ENCODE measurements at places on chromosomes 7 and 10.

- peaks cover under 1% of the 10 kb centered on the region for H3K36me3 ChIP-seq
- H3K27ac ChIP-seq = no peak overlapping the region
- no peak overlapping the region for H3K4me3 ChIP-seq
- H3K27me3 ChIP-seq = peaks cover 63% of the 10 kb centered on the region
- H3K4me1 ChIP-seq = no peaks in the 10 kb centered on the region
These were observed 27.7 kb downstream of the PLXNA4 start for GRCh38 chr7:132548489-132549078.

- H3K4me3 ChIP-seq = no peak overlapping the region
- DNase-seq = no peak
- H3K27me3 ChIP-seq = no peaks in the 10 kb centered on the region
- no peak overlapping the region for H3K27ac ChIP-seq
- H3K4me1 ChIP-seq = no peaks in the 10 kb centered on the region
These were observed 158.9 kb downstream of the CDK14 start for GRCh38 chr7:90755041-90755440.

DNA sequence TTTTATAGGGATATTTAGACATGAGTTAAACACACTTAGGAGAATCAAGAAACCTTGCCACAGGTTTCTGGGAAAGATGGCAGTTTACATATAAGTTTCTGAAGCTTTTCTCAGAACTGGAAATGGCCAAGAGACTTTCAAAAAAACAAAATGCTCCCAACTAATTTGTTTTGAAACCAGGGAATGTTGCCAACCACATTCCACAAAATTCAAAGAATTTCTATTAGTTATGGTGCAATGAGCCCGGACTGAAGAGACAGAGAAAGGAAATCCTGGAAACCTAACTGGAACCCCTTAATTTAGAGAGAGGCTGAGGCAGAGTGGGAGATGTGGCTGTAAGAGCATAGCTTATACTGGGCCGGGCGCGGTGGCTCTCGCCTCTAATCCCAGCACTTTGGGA, 128.5 kb downstream of the PTEN start:
- H3K36me3 ChIP-seq = no peaks in the 10 kb centered on the region
- DNase-seq = no peak
- H3K27ac ChIP-seq = no peak overlapping the region
- peaks cover 4% of the 10 kb centered on the region for H3K4me1 ChIP-seq

DNA sequence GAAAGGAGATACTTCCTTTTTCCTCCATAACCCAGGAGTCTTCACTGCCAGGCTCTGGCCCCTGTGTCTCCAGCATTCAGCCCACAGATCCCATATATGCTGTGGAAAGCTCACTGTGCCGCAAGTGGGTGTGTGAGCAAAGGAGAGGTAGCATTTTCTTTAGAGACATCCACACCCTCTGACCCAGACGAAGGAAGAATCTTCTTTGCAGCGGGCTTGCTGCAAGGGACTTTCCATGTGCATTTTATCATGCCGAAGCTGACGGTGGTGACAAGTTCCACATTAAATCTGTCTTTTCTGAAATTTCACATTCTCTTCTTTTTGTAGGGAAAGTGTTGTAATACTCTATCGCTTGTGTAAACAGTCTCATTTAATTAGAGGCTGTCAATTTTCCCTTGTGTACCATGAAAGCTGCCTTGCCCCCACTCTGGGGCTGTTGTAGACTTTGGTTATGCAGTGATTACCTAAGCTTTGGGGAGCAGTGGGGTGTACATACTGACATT, 409.5 kb downstream of the SUGCT start:
- H3K4me3 ChIP-seq = no peak overlapping the region
- no peaks in the 10 kb centered on the region for H3K4me1 ChIP-seq
- H3K36me3 ChIP-seq = no peaks in the 10 kb centered on the region
- DNase-seq = no peak
- no peaks in the 10 kb centered on the region for H3K27me3 ChIP-seq

DNA sequence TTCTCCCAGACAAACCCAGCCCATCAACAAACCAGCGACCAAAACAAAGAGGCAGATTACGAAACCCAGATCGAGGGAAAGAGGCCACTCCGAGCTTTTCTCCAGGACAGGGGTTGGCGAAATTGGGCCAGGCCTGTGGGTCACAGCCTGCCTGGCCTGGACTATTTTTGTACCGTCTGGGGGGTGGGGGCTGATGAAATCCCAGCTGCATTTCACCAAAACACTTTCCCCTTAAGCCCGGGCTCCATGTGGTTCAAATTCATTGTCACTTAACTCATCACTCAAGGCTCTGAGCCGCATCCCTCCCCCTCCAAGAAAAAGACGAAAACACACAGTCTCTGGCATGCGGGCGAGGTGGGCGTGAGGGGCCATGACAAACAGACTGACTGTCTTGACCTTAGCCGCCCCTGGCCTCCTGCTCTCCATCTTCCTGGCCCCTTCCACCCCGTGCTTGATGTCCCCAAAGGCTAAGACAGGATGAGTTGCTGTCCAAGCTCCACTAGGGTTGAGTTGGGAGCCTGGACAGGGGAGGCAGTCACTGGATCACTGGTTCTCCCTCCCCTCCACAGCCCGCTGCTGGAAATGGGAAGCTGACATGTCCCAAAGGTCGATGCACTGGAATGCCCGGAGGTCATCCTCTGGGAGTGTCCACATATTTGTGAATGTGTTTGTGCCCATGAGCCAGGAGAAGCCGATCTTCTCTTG, 19.2 kb downstream of the TMEM270 start:
- DNase-seq = no peak
- no peaks in the 10 kb centered on the region for H3K36me3 ChIP-seq

- H3K36me3 ChIP-seq = no peaks in the 10 kb centered on the region
- H3K27ac ChIP-seq = no peak overlapping the region
- no peak overlapping the region for H3K4me3 ChIP-seq
These were observed 47.7 kb upstream of the MGAM2 start for GRCh38 chr7:142063551-142064442.

GRCh38 chr7:117412390-117412789, 14.9 kb downstream of the ASZ1 start:
- H3K27me3 ChIP-seq = no peaks in the 10 kb centered on the region
- H3K27ac ChIP-seq = no peak overlapping the region
- no peak for DNase-seq
- H3K4me3 ChIP-seq = no peak overlapping the region
- no peaks in the 10 kb centered on the region for H3K4me1 ChIP-seq

DNA sequence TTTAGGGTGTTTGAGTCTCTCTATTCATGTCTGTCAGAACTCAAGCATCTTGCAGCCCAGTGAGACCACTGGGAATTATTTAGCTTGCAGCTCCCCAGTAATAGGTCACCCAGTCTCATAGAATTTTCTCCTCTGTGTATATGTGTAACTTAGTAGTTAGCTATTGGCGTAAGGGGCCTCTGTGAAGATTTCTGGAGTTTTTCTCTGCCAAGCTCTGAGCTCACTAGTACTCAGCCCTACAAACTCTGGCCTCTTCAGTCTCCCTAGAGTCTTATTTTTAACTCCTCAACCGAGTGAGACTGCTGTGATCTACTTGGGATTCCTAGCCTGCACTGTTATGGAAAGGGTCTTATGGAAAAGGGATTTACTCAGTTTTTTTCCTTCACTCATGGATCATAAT, 90.2 kb downstream of the PPP1R9A start:
- H3K4me1 ChIP-seq = no peaks in the 10 kb centered on the region
- H3K27me3 ChIP-seq = no peaks in the 10 kb centered on the region
- no peak overlapping the region for H3K27ac ChIP-seq

- no peak overlapping the region for H3K4me3 ChIP-seq
- H3K4me1 ChIP-seq = no peaks in the 10 kb centered on the region
- no peak overlapping the region for H3K27ac ChIP-seq
- DNase-seq = no peak
These were observed 127.2 kb upstream of the PPP2R2D start for GRCh38 chr10:131773370-131774343.

DNA sequence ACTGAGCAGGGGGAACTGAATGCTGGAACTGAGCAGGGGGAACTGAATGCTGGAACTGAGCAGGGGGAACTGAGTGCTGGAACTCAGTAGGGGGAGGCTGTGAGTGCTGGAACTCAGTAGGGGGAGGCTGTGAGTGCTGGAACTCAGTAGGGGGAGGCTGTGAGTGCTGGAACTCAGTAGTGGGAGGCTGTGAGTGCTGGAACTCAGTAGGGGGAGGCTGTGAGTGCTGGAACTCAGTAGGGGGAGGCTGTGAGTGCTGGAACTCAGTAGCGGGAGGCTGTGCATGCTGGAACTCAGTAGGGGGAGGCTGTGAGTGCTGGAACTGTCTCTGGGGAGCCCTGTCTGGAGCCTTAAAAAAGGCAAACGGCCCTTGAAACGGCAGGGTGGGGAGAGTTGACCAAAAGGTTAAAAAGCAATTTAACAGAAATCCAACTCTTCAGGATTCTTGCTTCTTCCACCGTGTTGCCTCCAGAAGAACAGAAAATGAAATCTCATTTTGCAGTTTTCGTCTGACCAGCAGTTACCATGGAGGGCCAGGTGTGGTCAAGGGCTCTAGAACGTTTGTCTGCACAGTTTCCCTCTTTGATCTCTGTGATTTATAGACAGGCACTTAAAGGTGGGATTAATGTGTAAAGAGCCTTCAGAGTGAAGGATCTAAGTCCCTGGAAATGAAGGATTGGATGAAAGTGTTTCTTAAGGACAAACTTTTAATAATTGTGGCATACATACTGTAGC, 19.1 kb downstream of the DOCK1 start:
- no peaks in the 10 kb centered on the region for H3K4me1 ChIP-seq
- H3K4me3 ChIP-seq = no peak overlapping the region
- H3K36me3 ChIP-seq = no peaks in the 10 kb centered on the region
- no peak overlapping the region for H3K27ac ChIP-seq

DNA sequence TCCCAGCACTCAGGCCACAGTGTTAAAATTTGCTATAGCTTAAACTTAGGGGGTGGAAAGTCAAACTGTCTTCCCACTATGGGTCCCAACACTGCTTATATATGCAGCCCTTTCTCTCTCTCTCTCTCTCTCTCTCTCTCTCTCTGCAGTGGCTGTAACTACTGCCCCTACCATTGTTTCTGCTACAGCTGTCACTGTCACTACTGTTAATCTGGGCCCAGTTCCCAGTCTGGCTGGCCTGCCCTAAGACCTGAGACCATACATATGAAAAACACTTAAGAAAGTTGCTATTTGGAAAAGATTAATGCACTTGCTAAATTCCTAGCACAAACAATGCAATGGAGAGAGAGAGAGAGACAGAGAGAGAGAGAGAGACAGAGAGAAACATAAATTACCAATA, 78.6 kb downstream of the THSD7A start:
- no peaks in the 10 kb centered on the region for H3K4me1 ChIP-seq
- no peaks in the 10 kb centered on the region for H3K36me3 ChIP-seq
- DNase-seq = no peak

DNA sequence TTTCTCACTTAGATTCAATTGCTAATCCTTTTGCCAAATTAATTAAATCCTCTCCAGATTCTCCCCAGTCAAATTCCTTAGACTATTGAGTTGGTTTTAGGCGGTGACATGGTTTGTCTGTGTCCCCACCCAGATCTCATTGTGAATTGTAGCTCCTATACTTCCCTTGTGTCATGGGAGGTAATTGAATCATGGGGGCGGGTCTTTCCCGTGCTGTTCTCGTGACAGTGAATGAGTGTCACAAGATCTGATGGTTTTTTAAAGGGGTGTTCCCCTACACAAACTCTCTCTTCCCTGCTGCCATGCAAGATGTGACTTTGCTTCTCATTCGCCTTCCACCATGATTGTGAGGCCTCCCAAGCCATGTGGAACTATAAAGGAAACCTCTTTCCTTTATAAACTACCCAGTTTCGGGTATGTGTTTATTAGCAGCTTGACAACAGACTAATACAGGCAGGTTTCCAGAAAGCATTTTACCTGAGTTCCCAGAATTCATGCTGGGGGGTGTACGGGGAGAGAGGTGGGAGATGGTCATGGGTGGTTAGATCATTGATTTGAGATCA, 44.7 kb upstream of the GARS1 start:
- H3K27ac ChIP-seq = no peak overlapping the region
- peaks cover 8% of the 10 kb centered on the region for H3K36me3 ChIP-seq
- no peaks in the 10 kb centered on the region for H3K4me1 ChIP-seq
- H3K4me3 ChIP-seq = no peak overlapping the region
- H3K27me3 ChIP-seq = no peaks in the 10 kb centered on the region
- no peak for DNase-seq

DNA sequence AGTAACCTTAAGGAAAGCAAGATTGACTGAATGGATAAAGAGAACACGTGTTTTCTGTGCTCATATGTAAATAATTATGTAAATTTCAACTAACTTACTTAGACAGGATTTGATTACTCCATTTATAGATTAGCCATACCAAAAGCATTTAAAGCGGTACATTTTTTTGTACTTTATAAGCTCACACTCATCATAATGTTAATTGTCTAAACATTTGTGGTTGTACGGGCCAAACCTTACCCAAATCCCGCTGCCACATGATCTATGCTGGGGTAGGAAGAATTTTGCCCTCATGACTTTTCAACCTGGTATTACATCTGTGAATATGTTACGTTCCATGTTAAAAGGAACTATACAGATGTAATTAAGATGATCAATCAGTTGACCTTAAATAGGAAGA, 29.1 kb downstream of the MKX start:
- DNase-seq = no peak
- H3K27ac ChIP-seq = no peak overlapping the region
- H3K4me1 ChIP-seq = no peaks in the 10 kb centered on the region

DNA sequence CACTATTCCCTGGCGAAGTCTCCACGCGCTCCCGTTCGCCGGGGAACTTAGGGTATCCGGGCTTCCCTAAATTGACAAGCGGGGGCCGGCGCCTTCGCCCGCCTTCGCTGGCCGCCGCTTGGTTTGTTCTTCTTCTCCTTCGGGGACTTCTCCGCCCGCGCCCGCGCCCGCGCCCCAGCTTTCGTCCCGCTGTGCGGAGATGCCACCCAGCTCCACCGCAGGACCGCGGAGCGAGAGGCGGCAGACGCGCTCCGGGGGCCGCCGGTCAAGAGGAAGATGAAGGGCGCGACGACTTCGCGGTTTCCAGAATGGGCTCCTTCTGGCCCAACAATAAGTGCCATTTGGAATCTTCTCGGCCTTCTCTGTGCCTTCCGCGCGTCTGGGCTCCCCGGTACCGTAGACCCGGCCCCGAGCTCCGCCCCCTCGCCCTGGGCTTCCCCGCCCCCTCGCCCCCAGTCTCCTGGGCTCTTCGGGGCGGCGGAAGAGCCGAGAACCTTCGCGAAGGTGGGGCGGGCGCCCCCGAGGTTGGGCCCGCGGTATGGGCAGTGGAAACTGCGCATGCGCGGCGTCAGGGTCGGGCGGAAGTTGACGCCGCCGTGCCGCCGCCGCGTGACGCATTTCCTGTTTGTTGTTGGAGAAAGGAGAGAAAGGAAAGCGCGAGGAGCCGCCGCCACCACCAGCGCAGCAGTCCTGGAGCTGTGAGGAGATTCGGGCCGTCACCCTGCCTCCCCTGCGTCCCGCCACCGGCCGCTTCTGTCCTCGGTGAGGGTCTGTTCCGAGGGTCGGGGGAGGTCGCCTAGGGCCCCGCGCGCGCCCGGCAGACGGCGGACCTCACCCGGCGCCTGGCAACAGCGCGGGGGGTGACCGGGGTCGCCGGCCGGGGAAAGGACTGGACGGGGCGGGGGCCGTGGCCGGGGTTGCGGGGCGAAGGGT, at the start of gene DNAJB6:
Gene DNAJB6 (plus strand): TSS at position 622 of the 933 bp plus-strand sequence. CDS start 21,569 bp downstream, outside the sequence.
- H3K36me3 ChIP-seq = peaks cover 37% of the 10 kb centered on the region
- H3K4me1 ChIP-seq = peaks cover 45% of the 10 kb centered on the region
- peak; percentile 95 for DNase-seq
- H3K27me3 ChIP-seq = peaks cover 12% of the 10 kb centered on the region
- peak within 1 kb of the TSS; percentile 97 for H3K4me3 ChIP-seq

- H3K27ac ChIP-seq = no peak overlapping the region
- no peaks in the 10 kb centered on the region for H3K36me3 ChIP-seq
- DNase-seq = no peak
- peaks cover 7% of the 10 kb centered on the region for H3K27me3 ChIP-seq
- peaks cover 4% of the 10 kb centered on the region for H3K4me1 ChIP-seq
- no peak overlapping the region for H3K4me3 ChIP-seq
These were observed 35.9 kb downstream of the MICALL2 start for GRCh38 chr7:1423264-1423811.
